ENCODE measurements at places on chromosomes 3 and 15. TPM values are rescaled to one million over a fixed set of nuclear protein-coding genes. Genes with fewer than 3 reads are reported as not detected.
A peak's percentile ranks its signal among the peaks of the same experiment; 100 is the strongest.

The SNRPA1 gene
- polyA plus RNA-seq, result 59.3 TPM

GRCh38 chr15:77855871-77856270 is 221.6 kb downstream of the TBC1D2B start:
- DNase-seq, result no peak

DNA sequence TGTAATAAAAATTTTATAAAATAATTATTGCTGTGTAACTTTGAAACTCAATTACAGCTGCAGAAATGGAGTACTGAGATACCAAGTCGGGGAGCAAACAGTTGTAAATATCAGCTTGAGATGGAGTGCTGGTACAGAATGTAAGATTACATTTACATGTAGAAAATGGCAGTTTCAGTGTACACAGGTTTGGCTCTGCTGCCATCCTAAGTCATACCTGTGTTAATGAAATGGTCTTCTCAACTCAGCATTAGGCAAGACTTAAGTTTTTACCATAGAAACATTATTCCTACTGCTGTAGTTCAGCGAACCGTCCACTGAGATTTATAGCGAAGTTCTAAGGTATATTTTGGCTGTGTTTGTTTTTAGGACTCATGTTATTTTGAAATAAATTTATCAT is 110.1 kb upstream of the TBL1XR1 start:
- no peak for DNase-seq

The SCAP gene
- polyA plus RNA-seq, result 67.5 TPM

The TMEM87A gene
- polyA plus RNA-seq, result 47.7 TPM

GRCh38 chr3:181847276-181847675 is 135.6 kb downstream of the SOX2 start:
- DNase-seq, result no peak

The STAC gene
- polyA plus RNA-seq, result 11.5 TPM

DNA sequence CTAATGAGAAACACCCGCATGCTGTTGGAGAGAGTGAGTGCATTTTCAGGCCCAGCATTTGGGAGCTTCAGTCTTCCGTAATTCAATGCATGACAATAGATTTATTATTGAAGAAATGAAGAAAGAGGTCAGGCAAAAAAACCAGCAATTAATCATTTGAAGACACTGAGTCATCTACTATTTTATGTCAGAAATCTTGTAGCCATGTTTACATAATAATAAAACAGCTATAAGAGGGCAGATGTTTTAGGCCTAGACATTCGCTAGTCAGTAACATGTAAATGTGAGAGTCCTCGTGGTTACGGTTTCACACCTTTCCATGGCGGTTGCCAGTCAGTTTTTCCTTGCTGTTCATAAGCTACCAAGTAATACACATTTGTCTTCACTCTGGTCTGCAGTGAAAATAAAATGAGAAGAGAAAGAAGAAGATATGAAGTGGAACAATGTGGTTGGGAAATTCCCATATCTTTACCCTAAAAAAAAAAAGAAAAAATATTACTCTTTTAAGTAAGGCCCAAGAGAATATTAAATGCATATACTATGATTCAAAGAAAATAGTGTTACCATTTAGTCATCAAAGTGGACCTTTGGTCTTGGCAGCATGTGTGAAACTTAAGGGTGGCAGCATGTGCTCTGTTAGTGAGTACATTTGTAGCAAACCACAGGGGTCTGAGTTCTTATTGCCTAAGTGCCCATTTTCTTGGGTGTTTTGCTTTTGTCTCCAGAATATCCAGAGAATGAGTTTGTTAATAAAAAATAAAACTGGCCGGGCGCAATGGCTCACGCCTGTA is 140.5 kb upstream of the TBL1XR1 start:
- no peak for DNase-seq

The ROPN1 gene
- 0.12 TPM for polyA plus RNA-seq

DNA sequence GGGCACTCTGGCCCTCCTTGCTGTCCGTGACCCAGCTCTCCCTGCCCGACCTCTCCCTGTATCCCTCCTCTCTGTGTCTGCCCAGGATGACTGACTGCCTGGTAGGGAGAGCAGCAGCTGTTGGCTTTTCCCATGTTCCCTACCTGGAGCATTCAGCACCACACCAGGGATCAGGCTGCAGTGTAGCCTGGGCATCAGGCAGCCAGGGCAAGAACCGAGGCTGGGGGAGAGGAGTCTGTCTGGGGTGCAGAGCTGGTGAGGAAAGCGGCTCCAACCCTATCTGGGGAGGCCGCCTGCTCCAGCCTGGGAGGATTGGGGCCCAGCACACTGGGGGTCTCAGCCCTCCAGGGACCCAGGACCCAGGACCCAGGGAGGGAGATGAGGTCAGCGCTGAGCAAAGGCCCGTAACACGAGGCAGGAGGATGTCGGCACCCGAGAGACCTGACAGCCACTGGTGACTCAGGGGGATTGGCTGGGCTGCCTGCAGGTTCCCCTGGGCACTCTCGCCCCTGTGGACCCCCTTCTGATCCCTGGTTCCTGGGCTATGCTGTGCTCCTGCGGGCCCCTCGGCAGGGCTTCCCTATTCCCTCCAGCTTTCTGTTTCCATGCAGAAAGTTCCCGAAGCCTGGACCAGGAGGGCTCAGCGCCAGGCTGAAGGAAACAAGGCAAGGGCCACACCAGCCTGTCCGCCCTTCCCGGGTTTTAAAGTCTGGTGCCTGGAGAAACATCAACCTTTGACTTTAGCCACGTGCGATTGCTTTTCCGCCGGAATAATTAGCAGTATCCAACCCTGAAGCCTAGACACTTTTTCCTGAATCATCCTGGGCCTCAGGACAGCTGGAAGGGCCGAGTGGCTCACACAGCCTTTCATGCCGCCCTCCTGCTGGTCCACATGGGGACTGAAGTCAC is 128.2 kb upstream of the MEF2A start:
- DNase-seq, result no peak

GRCh38 chr3:12395349-12396012 is 88.8 kb upstream of the TSEN2 start:
- DNase-seq, result no peak

- DNase-seq, result no peak
Measured at GRCh38 chr15:65374821-65375401, 2.9 kb downstream of the IGDCC3 start.

DNA sequence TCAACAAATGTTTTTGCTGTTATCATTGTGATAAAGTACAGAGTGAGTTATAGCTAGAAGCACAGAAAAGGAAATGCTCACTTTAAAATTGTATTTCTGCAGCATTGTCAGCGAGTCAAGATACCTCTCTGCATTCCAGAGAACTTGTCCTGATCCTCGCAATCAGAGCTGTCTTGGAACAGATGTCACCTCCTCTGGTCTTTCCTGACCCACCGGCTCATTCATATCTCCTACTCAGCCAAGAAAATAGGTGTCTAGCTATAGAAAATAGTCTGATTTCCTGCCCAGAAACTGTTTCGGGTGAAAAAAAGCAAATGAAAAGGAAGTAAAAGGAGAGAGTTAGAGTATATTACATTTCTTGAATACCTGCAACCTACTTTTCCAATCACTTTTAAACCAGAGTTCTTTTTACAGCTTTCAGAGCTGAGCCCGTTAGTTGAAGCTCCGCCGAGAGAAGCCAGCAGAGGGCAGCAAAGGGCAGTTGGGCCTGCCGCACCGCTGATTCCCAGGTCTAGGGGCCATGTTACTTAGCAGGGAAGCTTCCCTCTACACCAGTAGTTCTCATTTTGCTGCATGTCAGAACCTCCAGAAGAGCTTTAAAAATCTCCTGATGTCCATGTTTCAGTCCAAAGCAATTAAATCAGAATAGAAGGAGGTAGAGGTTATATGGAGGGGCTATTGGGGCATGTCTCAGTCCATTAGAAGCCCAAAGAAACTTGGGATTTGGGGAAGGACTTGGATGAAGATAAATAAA is 185.7 kb upstream of the THRB start:
- no peak for DNase-seq

The KLHL40 gene
- polyA plus RNA-seq, result not detected

GRCh38 chr3:67646586-67647234 is 7.7 kb downstream of the SUCLG2 start:
- DNase-seq, result no peak

The GOLGA6A gene
- 0.39 TPM for polyA plus RNA-seq

DNA sequence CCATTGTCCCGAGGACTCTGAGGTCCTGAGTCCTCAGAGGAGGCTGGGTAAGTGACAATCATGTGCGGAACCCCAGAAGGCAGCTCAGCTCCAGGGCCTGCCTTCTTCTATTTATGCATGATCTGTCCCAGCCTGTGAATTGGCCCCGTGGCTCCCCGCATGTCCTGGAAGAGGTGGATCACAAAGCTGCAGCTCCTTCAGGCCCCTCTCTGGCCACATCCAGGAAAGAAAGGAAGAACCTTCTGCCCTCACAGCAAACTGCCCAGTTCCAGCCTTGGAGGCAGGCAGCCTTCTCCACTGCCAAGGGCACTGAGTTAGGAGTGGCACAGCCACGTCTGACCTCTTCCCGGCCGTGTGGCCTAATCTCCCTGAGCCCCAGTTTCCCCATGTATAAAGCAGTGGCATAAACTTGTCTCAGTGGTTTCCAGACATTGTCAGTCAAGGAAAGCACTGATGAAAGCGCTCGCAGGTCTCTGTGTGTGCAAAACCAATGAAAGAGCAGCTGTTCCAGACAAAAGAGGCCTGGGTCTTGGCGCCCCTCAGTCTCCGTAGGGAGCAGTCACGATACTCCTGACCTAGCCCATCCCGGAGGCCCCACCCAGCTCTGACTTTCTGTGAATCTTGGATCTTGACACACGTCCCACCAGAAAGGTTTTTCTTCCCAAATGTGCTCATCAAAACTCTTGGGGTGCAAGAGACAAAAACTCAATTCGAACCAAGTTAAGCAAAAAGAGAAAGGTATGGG is 497.3 kb downstream of the SHQ1 start:
- no peak for DNase-seq

GRCh38 chr3:66606868-66607267 is 106.0 kb upstream of the LRIG1 start:
- no peak for DNase-seq

The FHIT gene
- polyA plus RNA-seq, result 29.9 TPM

- peak; percentile 80 for DNase-seq
Measured at GRCh38 chr15:85330901-85331588, 49.4 kb upstream of the AKAP13 start.

- no peak for DNase-seq
Measured at GRCh38 chr3:98807561-98807960, 44.4 kb downstream of the ST3GAL6 start.

DNA sequence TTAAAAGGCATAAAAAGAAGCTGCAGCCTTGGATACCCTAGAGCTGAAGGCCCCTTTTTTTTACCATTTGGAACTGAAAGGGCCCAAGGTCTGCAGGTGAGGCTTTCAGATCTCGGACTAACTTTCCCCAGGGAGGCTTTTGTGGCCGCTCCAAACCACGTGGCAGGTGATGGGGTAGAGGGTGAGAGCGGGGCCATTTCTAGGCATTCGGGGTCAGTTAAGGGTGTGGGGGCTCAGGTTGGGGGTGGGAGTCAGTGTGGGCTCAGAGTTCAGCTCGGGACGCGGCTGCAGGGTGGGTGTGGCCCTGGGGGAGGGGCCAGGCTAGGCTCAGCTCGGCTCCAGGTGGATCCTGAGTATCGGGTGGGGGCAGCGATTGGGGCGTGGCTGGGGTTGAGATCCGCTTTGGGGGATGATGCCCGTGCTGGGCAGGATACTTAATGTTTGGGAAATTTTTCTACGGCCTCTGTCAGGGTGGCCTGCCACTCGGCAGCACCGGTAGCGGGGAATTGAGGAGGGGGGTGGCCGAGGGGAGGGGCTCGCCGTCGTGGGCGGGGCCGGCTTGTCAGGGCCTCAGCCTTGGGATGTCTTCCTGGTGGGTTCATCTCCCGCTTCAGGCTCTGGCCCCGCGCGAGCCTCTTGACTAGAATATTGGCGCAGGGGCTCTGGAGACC is 2.5 kb downstream of the KLF13 start:
- DNase-seq, result peak; percentile 15

DNA sequence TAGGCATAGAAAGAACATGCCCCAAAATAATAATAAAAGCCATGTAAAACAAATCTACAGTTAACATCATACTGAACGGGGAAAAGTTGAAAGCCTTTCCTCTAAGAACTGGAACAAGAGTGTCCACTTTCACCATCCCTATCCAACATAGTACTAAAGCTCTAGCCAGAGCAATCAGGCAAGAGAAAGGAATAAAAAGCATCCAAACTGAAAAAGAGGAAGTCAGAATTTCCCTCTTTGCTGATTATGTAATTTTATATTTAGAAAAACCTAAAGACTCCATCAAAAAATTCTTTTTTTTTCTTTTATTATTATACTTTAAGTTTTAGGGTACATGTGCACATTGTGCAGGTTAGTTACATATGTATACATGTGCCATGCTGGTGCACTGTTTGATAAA is 661.6 kb upstream of the CBLB start:
- DNase-seq, result no peak

GRCh38 chr15:71592203-71592602 is 218.2 kb upstream of the NR2E3 start:
- DNase-seq, result no peak

Measured in left renal cortex interstitium (tissue), 4 donors.